ENCODE measurements at places on chromosomes 3 and 15.

- DNase-seq: peak; percentile 63
Observed at GRCh38 chr15:73897441-73898261, 24.3 kb downstream of the TBC1D21 start.

GRCh38 chr3:188940573-188940932 lies 231.2 kb upstream of the TPRG1 start:
- DNase-seq: no peak

DNA sequence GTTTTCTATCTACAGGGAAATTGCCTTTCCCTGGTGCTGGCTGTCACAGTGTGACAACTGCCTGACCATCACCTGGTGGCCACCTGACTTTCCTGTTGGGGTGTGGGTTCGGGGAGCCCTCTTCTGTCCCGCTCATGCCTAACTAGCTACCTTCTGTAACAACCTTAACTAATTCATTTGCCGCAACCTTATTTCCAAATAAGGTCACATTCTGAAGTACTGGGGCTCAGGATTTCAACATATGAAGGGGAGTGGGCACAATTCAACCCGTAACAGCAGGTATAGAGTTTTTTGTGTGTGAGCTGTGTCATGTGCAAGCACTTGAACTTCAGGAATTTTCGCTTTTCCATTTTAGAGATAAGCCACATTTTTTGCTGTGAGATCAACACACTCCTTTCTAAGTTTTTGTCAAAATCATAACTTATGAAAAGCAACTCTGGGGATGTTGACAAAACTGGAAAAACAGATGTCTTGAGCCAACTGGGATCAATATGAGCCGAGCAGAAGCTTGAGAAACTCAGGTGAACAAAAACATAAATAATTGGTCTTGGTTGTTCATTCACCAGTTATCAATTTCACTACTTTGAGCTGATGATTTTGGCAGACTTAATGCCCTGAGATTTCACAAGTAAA lies 242.0 kb upstream of the RGMA start:
- DNase-seq: no peak

- no peak for DNase-seq
Observed at GRCh38 chr15:55403531-55403930, 4.6 kb downstream of the CCPG1 start.

- no peak for DNase-seq
Observed at GRCh38 chr3:122880624-122881023, 85.8 kb downstream of the SLC49A4 start.

DNA sequence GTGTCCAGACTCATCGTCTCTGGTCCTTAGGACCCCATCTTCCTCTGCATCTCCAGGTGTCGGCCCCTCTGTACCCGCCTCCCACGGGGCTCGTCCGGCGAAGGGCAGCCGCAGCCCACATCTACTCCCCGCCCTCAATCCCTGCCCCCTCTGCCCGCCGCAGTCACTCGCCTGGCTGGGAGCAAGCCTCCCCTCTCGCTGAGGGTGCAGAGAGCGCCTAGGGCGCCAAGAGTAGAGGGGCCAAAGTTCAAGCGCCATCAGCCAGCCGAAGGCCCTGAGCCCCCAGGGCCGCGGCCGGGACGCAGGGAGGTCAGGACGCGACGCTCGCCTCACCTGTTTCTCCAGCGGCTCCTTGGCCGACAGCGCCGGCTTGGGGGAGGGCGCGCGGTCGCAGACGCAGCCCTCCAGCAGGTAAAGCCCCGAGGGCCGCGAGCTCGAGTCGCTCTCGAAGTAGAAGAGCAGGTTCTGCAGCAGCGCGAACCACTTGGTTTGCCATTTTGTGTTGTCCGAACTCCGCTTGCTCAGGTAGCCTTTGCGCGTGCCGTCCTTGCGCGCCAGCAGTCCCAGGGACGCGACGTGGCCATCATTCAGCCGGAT lies 592 bp downstream of the RASGRF1 start:
- no peak for DNase-seq

GRCh38 chr3:127747751-127748521 lies 74.4 kb downstream of the MGLL start:
- no peak for DNase-seq

DNA sequence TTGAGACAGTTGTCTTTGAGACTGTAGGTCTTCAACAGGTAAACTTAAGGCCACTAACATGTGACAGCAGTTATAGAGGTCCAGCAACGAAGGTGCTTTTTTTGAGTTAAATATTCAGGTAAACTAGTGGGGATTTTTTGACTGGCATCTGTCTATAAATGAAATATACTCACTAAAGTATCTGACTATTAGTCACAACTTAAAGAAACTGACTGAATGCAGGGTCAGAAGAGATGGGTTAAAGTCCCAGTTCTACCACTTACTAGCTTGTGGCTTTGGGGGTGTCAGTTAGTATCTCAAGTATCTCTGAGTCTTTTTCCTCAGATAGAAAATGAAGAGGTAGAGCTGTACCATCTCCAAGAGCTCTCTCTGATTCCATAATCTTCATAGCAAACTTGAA lies 18.0 kb downstream of the MIX23 start:
- no peak for DNase-seq

GRCh38 chr3:98979296-98979695 lies 77.8 kb upstream of the DCBLD2 start:
- no peak for DNase-seq

GRCh38 chr3:154131830-154132229 lies 10.6 kb downstream of the ARHGEF26 start:
- no peak for DNase-seq

GRCh38 chr3:49626101-49626581 lies 48.0 kb upstream of the APEH start:
- no peak for DNase-seq

GRCh38 chr3:184590795-184591194 lies 29.2 kb downstream of the EPHB3 start:
- no peak for DNase-seq

DNA sequence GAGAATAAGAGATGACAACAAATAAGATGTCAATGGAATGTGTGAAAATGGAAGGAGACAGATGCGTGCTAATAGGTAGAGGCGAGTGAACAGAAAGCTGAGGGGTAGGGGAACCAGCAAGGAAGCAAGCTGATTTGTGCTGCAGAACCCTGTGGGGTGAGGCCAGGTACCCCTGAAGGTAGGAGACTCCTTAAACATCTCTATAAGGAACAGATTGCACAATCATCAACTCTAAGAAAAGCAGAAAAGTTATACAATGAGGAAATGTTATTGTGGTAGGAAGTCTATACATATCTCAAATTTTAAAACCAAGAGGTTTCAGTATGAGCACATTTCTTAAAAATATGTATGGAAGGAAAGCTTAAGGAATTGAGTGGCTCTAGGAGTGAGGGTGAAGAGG lies 315.0 kb upstream of the TPM1 start:
- DNase-seq: no peak

- DNase-seq: no peak
Observed at GRCh38 chr15:98763179-98763578, 114.8 kb downstream of the IGF1R start.

GRCh38 chr3:174440741-174441587 lies 418.2 kb upstream of the NAALADL2 start:
- no peak for DNase-seq

GRCh38 chr3:105606016-105606415 lies 239.3 kb downstream of the ALCAM start:
- no peak for DNase-seq

GRCh38 chr3:59126446-59126845 lies 76.6 kb upstream of the CFAP20DC start:
- DNase-seq: no peak

DNA sequence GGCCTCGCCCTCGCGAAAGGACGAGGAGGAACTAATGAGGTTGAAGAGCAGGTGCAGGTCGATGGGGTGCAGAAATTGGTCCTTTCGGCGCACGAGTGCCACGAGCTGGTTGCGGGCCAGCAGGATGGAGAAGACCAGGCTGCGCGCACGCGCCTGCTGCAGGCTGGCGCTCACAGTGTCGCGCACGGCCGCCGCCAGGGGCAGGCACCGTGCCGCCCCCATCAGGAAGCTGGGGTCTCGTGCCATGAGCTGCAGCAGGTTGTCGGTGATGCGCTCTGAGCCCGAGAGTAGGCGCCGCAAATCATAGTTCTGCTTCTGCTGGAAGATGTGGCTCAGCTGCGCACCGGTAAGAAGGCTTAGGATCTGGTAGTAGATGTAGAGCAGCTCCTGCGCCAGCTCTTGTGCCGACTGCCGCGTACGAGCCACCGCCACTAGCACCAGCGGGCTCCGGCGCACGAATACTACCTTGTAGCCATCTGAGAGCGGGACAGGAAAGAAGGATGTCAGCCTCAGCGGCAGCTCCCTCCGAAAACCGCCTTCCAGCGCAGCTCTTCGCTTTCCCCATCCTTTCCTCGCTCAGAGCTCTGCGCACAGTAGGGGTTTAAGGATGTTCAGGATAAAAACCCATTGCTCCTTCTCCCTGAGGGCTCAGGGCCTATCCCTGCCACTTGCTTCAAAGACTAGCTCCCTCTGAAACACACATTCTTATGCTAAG lies 6.9 kb upstream of the MST1R start:
- DNase-seq: no peak

DNA sequence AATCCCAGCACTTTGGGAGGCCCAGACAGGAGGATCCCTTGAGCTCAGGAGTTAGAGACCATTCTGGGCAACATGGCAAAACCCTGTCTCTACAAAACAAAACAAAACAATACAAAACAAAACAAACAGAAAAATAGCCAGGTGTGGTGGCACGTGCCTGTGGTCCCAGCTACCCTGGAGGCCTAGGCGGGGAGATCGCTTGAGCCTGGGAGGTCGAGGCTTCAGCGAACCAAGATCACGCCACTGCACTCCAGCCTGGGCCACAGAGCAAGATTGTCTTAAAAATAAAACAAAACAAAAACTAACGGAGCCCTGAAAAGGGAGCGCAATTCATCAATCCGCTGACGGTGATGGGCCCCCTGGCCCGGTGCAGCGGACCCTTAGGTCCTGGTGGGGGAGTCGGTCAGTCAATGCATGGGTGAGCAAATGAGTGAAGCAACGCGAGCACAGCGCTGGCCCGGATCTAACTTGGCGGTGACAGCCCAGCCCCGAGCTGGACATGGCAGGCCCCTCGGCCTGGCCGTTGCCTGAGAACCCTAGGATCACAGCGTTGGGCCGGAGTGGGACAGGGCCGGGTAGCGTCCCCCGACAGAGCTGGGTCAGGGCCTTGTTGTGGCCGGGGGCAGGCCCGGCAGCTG lies 52.4 kb upstream of the BLM start:
- no peak for DNase-seq

- no peak for DNase-seq
Observed at GRCh38 chr15:88908123-88908522, 5.1 kb downstream of the MFGE8 start.

- no peak for DNase-seq
Observed at GRCh38 chr3:172708921-172709773, 1.7 kb downstream of the NCEH1 start.

DNA sequence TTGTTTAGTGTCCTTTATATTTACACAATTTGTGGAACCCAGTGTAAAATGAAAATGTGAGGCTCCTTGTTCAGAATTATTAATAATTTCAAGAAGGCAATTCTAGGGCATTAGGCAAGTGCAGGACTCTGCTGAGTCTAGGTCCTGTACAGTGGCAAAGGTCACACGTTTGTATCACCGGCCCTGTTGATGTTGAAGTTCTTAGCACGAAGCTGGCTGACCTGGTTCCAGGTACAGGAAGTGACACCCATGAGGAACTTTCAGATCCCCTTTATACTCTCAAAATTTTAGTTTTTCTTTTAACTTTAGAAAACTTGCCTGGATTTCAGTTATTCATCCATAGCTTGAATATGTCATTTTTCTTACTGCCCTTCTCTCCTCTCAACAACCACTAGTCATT lies 349.4 kb downstream of the CNTN6 start:
- no peak for DNase-seq

- DNase-seq: no peak
Observed at GRCh38 chr3:28267984-28268849, 26.8 kb downstream of the CMC1 start.

GRCh38 chr3:43024181-43024885 lies 45.2 kb downstream of the GASK1A start:
- DNase-seq: no peak

- DNase-seq: no peak
Observed at GRCh38 chr3:55780913-55781312, 293.8 kb upstream of the WNT5A start.

DNA sequence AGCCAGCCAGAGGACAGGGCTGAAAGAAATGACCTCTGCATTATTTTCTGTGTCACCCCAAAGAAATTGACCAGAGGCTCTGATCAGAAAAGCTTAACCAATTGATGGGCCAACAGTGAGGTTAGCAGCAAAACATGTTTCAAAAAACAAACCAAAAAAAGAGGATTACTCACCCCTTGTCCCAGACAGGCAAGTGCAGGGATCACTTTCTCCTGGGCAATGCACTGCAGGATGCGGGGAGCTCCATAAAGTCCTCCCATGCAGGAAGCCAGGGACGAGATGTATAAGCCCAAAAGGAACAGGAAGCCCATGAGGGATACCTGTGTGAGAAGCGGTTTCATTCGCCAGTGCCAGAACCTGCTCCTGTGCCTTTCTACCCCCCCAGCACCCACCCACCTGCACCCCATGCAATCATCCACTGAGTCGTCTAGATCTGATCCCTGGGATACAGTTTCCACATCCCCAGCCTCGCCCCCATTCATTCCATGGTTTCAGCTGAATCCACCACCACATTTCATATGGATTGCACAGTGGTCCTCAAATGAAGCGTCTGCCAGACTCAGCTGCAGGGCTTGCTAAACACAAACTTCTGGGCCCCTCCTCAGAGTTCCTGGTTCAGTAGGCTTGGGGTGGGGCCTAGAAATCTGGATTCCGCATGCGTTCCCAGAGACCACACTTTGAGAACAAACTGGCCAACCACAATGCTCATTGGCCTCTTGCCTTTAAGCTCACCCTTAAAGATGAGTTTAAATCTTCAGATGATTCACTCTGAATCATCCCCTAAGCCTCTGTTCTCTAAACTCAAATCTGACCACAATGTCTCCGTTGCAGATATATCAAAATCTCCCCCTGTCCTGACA lies 54.4 kb upstream of the HEG1 start:
- no peak for DNase-seq

GRCh38 chr15:61138156-61138555 lies 90.9 kb downstream of the RORA start:
- DNase-seq: no peak

DNA sequence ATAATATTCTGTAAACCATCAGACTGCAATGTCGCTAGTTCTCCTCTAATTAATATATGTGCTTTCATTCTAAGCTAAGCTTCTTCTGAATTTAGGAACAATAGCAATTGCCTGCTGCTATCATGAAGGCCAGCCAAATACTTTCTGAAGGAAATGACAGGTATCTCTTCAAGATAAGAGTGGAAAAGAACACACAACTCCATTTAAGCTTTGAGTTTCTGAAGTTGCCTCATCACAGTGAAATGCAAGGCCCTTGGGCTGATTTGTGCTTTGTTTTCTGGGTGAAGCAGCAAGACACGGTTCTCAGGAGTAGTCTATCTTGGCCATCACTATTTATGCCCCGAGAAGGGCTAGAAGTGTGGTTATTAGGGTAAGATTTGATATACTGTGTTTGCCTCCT lies 6.2 kb downstream of the SLC7A14 start:
- no peak for DNase-seq

GRCh38 chr15:40081691-40082194 lies 26.9 kb downstream of the BMF start:
- no peak for DNase-seq
